ENCODE measurements at places on chromosomes 16 and 17. TPM values are rescaled to one million over a fixed set of nuclear protein-coding genes. Genes with fewer than 3 reads are reported as not detected.
A peak's percentile ranks its signal among the peaks of the same experiment; 100 is the strongest.

DNA sequence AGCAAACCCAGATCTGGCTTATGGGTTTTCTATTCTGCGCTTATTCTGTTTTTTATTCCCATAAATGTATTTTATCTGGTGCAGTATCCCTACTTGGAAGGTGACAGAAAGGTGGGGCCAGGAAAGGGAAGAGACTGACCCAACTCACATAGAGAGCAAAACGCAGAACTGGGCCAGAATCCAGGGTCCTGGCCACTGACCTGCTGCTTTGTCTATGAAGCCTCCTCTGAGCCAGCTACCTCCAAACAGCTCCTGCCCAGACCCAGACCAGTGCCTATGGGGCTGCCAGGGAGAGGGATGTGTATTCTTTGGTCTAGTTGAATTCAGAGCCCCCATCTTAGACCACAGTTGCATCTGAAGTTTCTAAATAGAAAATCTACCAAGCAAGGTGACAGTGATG, 36.4 kb upstream of the CES5A start:
- no peak overlapping the region for H3K4me3 ChIP-seq
- no peak for DNase-seq
- no peak overlapping the region for H3K27ac ChIP-seq
- H3K27me3 ChIP-seq: no peaks in the 10 kb centered on the region
- no peaks in the 10 kb centered on the region for H3K4me1 ChIP-seq
- H3K36me3 ChIP-seq: no peaks in the 10 kb centered on the region

DNA sequence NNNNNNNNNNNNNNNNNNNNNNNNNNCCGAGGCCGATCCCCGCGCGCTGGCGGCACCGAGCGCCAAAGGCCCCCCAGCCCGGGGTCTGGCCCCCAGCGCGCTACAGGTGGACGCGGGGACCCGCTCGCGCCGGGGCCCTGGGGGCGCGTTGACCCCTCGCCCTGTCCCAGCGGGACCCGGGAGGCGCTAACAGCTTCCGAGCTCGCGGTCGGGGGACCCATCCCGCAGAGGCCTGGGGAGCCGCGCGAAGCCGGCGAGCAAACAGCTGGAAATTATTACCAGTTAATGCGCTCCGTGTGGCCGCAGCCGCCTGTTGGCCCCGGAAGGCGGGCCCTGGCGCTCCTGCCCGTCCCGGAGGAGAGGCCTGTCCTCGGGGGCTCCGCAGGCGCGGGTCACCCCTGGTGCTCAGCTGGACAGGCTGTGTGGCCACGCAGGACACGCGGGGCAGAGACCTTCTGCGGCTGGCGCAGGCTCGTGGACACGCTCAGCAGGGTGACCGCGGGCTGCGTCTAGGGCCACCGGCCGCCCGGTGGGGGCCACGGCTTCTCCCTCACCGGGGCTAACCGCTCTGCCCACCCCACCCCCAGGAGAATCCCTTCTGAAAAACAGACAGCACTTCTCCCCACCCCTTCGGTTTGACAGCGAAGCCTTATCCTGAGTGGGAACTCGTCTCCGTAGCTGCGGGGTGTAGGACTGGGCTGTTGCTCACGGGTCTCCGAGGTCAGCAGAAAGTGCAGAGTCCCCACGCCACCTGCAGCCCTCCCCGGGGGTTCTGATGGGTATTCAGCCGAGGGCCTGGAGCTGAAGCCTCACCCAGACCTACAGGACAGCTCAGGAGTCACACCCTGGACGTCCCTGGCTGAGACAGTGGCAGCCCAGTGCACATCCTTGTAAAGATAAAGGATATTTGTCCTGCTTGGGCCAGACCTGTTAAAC, 138.7 kb upstream of the RPH3AL start:
- H3K36me3 ChIP-seq: no peaks in the 10 kb centered on the region
- peak; percentile 85 for DNase-seq
- peak overlapping the region; percentile 55 for H3K4me3 ChIP-seq
- H3K27ac ChIP-seq: peak overlapping the region; percentile 75
- H3K27me3 ChIP-seq: no peaks in the 10 kb centered on the region

- no peaks in the 10 kb centered on the region for H3K36me3 ChIP-seq
- peaks cover 4% of the 10 kb centered on the region for H3K4me1 ChIP-seq
- no peak overlapping the region for H3K4me3 ChIP-seq
- DNase-seq: no peak
- H3K27ac ChIP-seq: no peak overlapping the region
Measured at GRCh38 chr16:85083051-85083639, 29.1 kb downstream of the CIBAR2 start.

DNA sequence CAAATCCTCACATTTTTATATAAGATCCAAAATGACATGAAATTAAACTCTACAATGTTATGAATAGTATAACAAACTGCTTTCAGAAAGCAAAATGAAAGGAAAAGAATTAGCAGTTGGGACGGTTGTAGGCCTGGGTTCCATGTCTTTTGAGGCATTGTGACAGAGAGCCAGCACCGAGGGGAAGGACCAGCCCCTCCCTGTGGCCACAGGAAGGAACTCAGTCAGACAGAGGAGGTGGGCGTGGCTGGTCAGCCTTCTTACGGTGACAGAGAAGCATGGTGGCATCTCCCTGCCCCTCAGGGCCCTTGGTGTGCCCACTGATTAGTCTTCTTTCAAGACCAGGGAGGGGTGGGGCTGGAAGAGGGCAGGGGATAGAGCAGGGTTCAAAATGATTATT, 5.7 kb downstream of the ZNF319 start:
- H3K36me3 ChIP-seq: peaks cover 43% of the 10 kb centered on the region
- no peaks in the 10 kb centered on the region for H3K4me1 ChIP-seq
- no peak overlapping the region for H3K27ac ChIP-seq
- H3K4me3 ChIP-seq: no peak overlapping the region
- no peaks in the 10 kb centered on the region for H3K27me3 ChIP-seq

FN3KRP gene
- total RNA-seq: 11.5 TPM

GRCh38 chr17:59401725-59402124, 70.3 kb downstream of the YPEL2 start:
- H3K4me1 ChIP-seq: peaks cover 19% of the 10 kb centered on the region
- DNase-seq: no peak
- H3K27me3 ChIP-seq: no peaks in the 10 kb centered on the region
- no peak overlapping the region for H3K27ac ChIP-seq
- no peak overlapping the region for H3K4me3 ChIP-seq
- H3K36me3 ChIP-seq: peaks cover 13% of the 10 kb centered on the region

DNA sequence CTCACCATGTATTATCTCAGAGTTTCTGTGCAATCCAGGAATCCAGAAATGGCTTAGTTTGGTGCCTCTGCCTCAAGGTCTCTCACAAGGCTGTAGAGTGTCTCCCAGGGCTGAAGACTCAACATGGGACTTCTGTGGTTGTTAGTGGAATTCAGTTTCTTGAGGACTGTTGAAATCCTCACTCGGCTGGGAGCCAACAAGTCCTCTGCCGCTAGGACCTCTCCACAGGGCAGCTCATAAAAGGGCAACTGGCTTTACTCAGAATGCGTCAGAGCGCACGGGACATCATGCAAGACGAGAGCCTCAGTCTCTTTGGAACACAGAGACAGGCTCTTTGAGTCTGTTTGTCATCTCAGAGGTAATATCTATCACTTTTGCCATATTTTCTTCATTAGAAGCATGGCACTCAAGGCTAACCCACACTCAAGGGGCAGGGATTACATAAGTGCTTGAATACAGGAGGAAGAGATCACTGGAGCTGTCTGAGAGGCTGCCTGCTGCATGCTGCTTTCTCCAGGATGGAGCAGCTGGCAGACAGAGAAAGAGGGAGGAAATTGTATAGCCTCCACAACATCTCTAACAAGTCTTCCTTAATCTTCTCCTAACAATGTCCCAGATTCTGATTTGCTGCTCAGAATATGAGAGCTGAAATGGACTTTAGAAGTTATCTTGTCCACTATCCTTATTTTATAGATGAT, 97.5 kb upstream of the ASIC2 start:
- DNase-seq: no peak
- H3K36me3 ChIP-seq: no peaks in the 10 kb centered on the region
- H3K4me1 ChIP-seq: no peaks in the 10 kb centered on the region
- H3K4me3 ChIP-seq: no peak overlapping the region
- no peak overlapping the region for H3K27ac ChIP-seq

DNA sequence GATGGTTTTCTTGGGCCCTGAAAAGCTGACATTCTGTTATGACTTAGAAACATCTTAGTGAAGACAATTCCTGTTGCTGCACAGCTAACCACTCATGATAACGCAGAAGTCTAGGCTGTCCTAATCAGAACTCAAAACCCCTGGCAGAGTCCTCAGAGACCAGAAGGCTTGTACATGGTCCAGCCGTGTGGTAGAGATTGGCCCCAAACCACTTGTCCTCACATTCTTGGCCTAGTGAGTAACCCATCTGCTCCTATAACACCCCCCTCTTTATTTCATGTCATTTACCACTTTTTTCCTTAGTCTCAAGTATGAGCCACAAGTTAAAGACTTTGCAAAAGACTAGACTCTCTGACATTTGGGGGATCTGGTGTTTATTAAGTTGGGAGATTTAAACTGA, 116.5 kb upstream of the ADAMTS18 start:
- no peaks in the 10 kb centered on the region for H3K27me3 ChIP-seq
- no peak for DNase-seq
- H3K36me3 ChIP-seq: no peaks in the 10 kb centered on the region
- H3K4me3 ChIP-seq: no peak overlapping the region
- no peaks in the 10 kb centered on the region for H3K4me1 ChIP-seq

Measured in sigmoid colon (tissue), 7 donors.